NCI-H1930 (cell line): ENCODE measurements at places on chromosomes 7 and 10.

DNA sequence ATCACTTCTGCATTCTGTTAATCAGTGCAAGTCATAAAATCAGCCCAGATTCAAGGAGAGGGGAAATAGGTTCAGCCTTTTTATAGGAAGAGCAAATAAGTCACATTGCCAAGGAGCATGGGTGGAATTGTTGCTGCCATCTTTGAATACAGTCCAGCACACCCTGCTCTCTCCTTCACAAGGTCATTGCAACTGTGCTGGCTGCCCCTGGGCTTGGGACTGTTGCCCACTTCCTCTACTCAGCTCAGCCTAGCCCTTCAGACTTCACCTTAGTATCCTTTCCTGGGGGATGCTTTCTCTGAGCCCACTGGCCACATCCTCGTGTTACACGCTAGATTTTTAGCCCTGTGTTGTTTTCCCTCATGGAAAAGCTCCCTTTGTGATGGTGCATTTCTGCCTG is 527.7 kb downstream of the GALNT17 start:
- no peak for DNase-seq

- no peak for DNase-seq
Observed at GRCh38 chr7:40133561-40134427, 628 bp downstream of the MPLKIP start.

DNA sequence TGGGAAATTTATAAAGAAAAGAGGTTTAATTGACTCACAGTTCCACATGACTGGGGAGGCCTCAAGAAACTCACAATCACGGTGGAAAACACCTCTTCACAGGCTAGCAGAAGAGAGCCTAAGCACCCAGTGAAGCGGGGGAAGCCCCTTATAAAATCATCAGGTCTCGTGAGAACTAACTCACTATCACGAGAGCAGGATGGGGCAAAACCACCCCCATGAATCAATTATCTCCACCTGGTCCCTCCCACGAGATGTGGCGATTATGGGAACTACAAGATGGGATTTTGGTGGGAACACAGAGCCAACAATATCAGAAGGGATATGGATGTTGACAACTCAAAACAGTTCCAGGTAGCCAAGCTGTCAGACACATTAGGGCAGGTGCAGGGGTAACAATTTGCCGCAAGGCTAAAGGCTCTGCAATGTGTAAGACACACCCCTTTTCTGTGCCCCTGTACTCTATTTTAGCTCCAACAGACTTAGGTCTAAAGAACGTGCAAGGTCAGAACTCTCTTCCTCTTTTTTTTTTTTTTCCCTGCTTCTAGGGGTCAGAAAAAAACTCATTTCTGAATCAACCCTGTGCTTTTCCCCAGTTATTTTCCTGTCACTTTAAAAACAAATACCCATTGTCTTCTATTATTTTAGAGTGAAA is 30.7 kb upstream of the RBM20 start:
- no peak for DNase-seq

DNA sequence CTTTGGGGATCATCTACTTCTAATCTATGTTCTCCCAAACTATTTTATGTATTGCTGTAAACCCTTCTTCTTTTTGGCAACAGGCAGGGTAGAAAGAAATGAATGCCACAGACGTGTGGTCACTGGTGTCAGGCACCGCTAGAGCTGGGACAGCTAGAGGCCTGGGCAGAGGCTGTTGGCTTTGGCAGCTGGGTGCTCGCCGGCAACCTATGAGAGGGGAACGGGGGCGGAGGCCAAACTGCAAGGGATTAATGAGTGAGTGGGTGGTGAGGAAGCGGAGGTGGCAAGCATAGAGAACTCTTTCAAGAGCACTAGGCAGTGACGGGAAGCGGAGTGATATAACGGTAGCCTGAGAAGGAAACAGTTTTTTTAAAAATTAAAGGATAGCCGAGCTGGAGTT is 78.5 kb downstream of the CREB5 start:
- DNase-seq, result no peak

DNA sequence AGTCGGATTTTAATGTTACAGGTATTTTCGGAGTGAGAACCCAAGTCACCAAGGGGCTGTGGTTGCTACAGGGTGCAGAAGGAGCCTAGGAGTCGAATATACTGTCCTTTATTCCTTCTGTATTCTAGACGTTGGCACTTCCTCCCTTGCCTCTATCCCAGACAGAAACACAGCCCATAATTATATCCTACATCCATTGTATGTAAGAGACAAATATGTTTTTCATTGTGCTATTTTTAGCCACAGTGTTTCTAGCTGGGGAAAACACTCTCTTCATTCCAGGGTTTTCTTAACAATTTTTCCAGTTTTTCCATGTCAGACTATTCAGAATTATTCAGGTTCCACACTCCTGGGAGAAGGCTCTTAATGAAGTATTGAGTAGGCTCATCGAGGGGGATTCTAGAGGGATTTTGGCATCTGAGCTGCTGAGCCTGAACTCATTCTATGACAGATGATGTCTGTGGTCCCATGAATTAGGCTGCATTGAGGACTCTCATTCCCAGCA is 32.6 kb downstream of the KIAA1217 start:
- DNase-seq, result no peak

GRCh38 chr10:116742367-116743265 is at the start of gene HSPA12A:
Gene HSPA12A, minus strand, starts transcription at chr10:116742566. Its CDS starts 97 bp downstream, at chr10:116742469.
- DNase-seq, result no peak

DNA sequence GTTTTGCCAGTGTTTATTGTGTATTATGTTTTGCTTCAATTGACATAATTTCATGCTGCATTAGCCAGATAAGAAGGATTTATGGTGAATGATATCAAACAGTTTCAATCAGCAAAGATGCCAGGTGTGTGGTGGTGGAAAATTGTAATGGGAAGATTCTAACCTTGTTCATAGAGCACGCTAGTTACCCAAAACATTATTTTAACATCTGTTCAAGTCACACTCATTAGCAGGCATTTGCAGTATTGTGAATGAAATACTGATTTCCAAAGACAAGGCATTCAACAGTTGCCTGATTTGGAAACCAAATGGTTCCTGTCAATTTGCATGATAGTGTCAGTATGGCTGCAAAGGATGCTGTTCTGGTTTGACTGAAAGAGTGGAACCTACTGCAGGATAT is 129.7 kb downstream of the EPC1 start:
- DNase-seq, result no peak

GRCh38 chr7:45149606-45150005 is 8.0 kb upstream of the RAMP3 start:
- no peak for DNase-seq

- no peak for DNase-seq
Observed at GRCh38 chr10:130440971-130441370, 304.8 kb downstream of the GLRX3 start.

DNA sequence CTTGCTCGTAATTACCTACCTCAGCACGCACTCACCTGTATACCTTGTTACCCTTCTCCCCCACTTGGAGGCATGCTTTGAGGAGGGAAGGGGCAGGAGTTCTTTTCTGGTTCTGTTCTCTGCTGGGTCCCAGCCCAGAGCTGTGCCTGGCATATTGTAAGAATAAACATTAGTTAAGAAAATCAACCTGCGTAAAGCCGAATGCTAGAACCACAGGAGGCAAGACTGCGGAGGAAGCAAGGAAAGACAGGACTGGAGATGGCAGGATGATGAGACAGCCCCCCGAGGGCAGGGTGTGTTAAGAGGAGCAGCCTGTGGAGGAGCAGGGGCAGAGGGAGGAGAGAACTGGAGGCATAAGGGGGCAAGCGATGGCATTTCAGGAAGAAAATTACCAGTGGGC is 9.5 kb downstream of the C10orf53 start:
- DNase-seq, result no peak

DNA sequence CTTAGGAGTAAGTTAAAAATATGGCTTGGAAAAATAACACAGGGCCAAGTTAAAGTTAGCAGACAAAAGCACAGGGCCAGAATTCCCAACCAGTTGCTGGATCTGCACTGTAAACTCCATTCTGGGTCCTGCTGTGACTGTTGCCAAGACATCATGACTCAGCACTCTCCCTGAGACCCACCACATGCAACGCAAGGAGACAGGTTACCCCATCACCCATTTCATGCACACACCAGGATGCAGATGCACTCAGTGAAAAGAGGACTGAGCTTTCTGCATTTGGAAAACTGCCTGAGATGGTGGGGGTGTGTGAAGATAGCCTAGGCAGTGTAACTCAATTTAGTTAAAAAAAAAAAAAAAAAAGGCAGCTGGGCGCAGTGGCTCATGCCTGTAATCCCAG is 97.6 kb upstream of the ZNF438 start:
- DNase-seq, result no peak

GRCh38 chr10:75043256-75044131 is 68.0 kb upstream of the SAMD8 start:
- DNase-seq, result no peak

GRCh38 chr7:131057015-131057793 is 270.5 kb upstream of the MKLN1 start:
- DNase-seq, result no peak

GRCh38 chr7:139094030-139094429 is 15.5 kb downstream of the ZC3HAV1 start:
- no peak for DNase-seq

- DNase-seq, result no peak
Observed at GRCh38 chr10:78571891-78572290, 496.9 kb upstream of the ZMIZ1 start.

DNA sequence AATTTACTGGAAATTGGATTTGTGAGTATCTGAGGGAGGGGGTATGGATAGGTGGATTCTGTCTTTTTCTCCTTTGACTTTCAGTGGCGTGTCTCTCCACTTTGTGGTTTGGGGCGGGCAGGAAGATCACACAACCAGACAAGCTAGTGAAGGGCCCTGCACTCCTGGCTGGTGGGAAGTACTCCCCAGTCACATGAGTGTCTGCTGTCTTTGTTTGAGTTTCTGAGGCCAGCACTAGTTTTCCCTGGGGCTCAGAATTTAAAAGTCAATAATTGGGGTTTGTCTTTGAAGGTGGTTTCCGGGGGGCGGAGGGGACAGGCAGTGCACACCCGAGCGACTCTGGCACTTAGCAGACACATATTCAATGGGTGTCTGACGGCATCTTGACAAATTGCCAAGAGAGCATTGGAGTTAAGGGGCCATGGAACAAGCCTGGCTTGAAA is 120.1 kb downstream of the WDFY4 start:
- no peak for DNase-seq

DNA sequence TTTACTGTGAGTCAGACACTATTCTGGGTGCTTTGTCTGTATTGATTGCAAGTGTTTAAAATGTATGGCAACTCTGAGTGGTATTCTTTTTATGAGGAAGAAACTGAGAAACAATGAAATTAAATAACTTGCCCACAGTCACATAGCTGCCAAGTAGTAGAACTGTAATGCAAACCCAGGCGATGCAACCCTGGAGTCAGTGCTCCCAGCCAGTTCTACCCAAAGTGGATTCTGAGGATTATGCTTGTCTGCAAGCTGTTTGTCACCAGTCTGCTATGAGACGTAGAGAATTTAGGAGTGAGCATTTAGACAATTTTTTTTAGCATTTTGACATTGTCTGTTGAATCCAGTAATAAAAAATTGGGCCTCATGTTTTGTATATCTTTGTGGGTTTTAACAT is 306.0 kb upstream of the LRGUK start:
- DNase-seq, result no peak

DNA sequence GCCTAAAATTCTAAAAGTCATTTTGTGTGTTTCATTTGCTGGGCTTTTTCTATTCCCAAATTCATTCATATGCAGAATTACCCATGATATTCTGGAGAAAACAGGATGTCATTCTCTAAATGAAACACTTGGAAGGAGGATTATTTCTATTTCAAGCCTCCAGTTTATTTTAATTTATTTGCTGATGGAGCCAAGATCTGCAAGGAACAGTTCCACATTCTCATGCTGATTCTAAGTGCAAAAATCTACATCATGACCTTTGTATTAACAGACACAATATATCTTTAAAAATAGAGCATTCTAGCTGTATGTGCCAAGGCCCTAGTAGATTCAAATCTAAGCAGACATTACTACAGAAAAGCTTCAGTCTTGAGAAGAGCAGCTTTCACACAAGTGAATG is 51.3 kb upstream of the KCND2 start:
- DNase-seq, result no peak

DNA sequence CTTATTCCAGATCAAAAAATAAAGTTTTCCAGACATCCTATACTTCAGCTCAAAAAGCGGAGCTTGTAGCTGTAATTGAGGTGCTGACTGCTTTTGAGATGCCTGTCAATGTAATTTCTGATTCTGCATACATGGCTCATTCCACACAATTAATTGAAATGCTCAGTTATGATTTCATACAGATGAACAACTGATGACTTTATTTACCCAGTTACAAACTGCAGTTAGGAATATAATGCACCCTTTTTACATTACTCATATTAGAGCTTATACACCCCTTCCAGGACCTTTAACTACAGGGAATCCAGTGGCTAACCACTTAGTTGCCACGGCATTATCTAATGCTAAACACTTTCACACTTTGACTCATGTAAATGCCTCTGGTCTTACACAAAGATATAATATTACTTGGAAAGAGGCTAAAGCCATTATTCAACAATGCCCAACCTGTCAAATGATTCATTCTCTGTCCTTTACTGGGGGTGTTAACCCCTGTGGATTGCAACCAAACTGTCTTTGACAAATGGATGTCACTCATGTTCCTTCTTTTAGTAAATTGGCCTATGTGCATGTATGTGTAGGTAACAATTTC is 147.3 kb downstream of the ZNF33B start:
- no peak for DNase-seq

DNA sequence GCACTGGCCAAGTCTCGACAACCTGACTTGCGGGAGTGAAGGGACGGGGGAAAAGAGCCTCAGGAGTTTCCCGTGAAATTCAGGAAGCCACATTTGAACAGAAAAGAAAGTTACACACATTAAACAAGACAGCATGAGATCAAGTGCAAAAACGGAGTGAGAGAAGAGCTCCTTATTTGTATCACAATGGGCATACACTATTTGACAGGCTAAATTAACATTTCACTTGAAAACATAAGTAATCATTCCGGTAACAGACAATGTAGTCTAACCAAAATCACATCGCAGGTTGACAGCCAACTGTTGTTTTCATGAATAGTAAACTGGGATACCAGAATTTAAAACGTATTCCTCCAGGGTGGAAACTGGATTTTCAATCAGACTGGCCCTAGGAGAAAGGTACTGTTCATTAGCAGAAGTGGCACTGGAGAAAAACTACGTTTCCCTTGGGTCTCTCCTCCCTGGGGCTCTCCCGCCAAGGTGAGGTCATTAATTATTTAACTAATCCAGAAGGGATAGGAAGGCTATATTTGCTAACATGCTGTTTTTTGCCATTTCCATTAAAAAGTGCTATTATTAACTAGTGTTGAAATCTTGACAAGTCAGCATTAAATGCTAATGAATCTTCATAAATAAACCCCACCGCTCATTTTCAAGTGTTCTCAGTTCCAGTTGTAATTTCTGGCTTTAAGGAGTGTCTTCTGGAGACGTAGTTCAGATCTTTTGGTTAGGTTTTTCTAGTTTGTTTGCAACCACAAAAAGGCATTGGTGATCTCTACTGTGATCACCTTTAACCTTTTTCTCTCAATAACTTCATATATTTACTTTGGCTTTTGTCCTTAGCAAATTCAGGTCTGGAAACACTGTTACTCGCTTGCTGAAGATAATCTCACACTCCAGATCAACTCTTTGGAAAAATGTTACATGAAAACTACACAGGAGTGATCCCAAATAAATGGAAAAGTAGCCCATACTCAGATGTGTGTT is 25.1 kb downstream of the RHEB start:
- no peak for DNase-seq

- DNase-seq, result no peak
Observed at GRCh38 chr7:50330696-50331095, 26.2 kb downstream of the IKZF1 start.

GRCh38 chr10:7492660-7493046 is 81.8 kb upstream of the SFMBT2 start:
- no peak for DNase-seq

GRCh38 chr10:127880557-127880956 is 12.2 kb downstream of the CLRN3 start:
- no peak for DNase-seq
